ENCODE measurements at places on chromosomes 5 and 9.

DNA sequence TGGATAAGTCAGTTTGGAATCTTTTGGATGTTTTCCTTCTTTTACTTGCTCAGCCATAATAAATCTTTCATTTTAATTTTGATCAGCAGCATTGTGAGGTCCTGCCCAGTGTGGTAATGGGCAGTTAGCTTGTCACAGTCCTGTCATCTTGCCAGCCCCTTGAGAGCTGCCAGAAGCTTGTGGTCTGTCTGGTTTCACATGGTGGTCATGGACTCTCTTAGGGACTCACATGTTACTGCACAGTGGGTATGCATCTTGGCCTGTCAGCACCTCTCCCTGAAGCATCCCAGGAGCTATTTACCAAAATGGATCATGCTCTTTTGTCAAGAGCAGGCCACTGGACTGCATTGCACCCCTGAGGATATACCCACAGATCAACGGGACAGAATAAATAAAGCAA, 60.3 kb downstream of the DAPK1 start:
- no peak for DNase-seq

DNA sequence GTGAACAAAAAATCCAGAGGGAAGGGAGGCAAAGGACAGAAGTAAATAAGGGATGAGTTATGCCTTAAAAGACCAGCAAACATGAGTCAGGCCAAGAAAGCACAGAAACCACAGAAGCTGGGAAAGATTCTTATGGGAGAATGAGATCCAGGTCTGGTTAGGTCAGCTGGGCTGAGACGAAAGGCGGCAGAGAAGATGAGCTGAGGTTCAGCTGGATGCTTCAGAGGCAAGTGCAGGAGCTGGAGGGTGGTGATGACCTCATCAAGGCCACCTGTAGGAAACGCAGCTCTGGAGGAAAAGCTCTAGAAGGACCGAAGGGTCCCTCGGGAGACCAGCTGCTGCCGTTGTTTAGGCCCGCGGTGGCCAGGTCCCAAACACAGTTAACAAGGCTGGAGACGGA, 152.0 kb downstream of the MYO10 start:
- no peak for DNase-seq

DNA sequence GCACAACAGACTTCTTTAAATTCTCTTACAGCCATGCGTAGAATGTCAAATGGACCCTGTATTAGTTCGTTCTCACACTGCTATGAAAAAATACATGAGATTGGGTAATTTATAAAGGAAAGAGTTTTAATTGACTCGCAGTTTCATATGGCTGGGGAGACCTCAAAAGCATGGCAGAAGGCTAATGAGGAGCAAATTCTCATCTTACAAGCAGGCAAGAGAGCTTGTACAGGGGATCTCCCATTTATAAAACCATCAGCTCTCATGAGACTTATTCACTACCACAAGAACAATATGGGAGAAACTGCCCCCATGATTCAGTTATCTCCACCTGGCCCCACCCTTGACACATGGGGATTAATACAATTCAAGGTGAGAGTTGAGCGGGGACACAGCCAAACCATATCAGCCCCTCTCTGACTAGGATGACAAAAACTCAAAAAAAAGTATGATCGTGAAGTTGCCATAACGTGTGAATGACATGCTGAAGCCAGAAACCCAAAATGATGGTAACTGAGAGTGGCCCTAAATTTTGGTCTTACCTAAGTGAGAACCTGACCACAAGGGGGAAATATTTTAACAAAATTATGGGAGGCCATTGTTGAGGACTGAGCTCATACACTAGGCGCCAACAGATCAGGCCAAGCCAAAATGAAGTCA, 17.5 kb upstream of the TEX10 start:
- DNase-seq: no peak

- DNase-seq: no peak
Observed at GRCh38 chr5:154893381-154893780, 35.0 kb downstream of the CNOT8 start.

DNA sequence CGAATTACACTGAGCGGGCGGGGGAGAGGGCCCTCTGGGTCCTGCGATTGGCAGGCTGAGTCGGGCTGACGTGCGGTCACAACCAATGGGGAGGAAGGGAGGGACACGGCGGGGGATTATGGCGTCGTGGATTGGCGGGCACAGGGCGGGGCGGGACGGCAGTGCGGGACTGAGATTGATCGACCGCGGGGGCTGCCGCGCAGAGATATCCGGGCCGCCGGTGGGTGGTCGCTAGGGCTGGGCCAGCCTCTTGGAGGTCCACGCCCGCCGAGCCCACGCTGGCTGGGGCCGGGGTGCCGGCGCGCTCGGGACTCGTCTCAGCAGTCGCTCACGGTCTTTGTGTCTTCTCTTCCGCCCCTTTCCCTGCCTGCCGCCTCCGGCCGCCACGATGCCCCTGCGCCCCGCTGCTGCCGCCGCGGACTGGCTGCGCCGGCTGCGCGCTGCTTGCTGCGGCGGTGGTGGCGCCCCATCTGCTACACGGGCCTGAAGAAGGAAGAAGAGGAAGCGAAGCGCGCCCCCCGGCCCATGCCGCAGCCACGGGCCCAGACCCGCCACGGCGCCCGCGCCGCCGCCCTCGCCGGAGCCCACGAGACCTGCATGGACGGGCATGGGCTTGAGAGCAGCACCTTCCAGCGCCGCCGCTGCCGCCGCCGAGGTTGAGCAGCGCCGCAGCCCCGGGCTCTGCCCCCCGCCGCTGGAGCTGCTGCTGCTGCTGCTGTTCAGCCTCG, at the start of gene RGMB:
Gene RGMB, plus strand, starts transcription at position 200 of the 728 bp plus-strand sequence. Its CDS starts 408 bp downstream, at position 608.
- peak; percentile 96 for DNase-seq

GRCh38 chr5:77590347-77590746, 48.2 kb downstream of the OTP start:
- peak; percentile 22 for DNase-seq

DNA sequence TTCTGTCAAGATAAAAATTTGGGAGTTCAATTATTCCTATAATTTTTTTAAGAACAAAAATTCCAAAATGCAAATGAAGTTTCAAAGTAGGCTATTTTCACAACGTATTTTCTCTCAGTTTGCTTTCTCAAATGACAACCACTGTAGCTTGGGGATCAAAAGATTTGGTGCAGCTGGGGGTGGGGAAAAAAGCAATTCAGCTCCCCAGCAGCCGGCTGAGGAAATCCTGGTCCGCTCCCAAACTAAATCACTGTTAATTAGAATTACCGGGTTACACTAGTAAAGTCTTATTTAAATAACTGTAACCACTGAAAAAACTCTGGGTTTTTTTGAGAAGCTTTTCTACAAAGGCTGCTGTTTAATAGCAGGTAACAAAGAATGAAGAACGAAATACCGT, 5.7 kb downstream of the NR6A1 start:
- no peak for DNase-seq

GRCh38 chr9:112013266-112013665, 116.7 kb downstream of the UGCG start:
- DNase-seq: no peak

DNA sequence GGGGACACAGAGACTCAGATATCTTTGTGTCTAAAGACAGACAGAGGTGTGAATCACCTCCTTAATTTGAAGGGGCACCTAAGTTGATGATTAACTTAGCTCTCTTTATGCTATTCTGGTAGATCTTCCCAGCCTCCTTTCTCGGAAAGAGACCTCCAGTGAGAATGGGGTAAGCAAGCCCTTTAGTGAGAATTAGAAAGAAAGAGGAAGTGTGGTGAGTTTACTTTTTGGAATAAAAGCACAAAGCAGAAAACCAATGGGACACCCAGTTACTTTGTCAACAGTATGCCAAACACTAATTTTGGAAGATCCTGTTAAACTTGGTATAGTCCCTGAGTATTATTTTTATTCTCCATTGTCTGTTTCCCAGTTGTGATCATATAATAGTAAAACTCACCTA, 302.8 kb upstream of the RASA1 start:
- no peak for DNase-seq

GRCh38 chr9:135801070-135801469, 99.1 kb downstream of the KCNT1 start:
- no peak for DNase-seq

GRCh38 chr5:166977911-166978422, 1313.5 kb upstream of the WWC1 start:
- DNase-seq: no peak

DNA sequence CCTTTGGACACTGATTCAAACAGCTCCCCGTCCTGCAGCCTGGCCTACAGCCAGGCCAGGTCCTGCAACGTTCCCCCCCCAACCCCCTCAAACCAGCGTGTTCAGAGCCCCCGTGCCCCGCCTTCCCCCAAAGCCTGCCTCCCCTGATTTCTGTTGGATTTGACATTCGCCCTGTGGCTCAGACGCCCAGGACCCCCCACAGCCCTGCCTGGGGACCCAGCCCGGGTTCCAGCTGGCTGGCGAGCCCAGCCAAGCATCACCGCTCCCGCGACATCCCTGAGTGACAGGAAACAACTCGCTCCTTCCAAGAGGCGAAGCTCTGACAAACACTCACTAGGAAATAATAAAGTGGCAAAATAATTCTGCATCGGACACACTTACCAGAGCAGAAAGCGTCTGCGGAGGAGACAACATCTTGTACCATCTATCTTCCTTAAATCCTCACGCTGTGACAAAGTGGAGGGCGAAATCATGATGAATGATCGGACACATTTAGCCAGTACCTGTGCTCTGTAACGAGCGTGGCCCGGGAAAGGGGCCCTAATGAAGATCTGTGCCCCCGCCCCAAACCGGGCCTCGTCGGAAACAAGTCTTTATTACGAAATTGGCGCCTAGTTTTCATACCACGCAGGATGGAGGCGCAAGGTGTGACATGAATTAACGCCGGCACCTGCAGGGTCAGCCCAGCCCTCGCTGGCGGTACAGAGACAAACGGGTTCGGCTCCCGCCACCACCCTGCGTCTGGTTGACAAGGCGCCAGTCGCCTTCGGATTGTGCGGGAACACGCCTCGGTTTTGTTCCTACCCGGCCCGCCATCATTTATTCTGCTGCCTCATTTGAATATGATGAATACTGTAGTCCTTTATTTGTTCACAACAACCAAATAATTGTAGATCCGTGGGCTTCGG, 91.0 kb upstream of the MVB12B start:
- DNase-seq: no peak

DNA sequence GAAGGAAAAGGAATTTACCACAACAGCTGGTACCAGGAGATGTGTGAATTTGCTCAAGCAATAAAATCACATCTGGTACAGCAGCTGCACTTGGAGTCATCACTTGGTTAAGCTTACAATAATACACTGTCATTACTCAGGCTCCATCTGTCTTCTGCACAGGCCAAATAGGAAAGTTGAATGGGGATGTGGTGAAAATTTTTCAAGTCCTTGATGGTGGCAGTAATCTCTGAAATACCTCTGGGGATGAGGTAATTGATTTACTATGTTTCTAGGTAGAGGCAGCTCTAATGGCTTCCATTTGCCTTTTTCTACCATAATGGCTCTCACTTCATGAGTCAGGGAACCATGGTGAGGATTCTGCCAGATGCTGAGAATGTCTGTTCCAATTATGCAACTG, 206.8 kb upstream of the ATP10B start:
- DNase-seq: no peak

DNA sequence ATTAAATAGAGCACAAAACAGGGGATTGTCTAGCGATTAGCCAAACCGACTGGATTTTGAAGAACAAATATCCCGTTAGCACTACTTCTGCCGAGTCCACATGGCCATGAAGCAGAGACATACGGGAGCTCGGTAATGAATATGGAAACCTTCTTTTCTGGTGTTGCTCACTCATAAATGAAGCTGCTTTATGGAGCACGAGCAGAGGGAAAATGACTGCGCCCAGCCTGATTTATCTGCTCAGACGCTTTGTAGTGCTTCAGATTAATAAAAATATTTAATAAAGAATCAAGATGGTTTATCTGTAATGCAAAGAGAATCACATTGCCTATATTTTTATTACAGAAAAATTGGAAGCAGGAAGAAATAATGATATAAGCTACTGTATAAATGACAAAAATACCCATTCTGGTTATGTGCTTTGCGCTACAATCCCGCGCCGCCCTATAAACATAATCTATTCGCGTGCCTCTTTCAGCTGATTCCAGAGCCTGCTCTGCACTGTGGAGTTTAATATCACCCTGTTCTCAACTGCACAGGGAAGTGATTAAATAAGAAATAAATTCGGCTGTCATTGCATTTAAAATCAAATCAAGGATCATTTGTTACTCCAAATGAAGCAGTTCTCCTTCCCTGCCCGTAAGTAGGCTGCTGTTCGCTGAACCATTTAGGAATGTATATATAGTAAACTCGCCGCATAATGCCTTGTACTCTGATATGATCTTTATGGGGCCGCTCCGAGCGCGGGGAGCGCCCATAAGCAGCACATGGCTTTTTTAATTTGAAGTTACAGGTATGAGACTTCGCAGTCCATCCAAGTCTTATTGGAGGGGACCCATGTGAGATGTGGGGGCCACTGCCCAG, 22.3 kb upstream of the UBAC1 start:
- no peak for DNase-seq

- no peak for DNase-seq
Observed at GRCh38 chr5:179241764-179242370, 103.4 kb downstream of the ADAMTS2 start.

- DNase-seq: peak; percentile 16
Observed at GRCh38 chr5:125214080-125214479, 467.6 kb upstream of the ZNF608 start.

- DNase-seq: no peak
Observed at GRCh38 chr5:63022403-63022802, 443.8 kb downstream of the LRRC70 start.

DNA sequence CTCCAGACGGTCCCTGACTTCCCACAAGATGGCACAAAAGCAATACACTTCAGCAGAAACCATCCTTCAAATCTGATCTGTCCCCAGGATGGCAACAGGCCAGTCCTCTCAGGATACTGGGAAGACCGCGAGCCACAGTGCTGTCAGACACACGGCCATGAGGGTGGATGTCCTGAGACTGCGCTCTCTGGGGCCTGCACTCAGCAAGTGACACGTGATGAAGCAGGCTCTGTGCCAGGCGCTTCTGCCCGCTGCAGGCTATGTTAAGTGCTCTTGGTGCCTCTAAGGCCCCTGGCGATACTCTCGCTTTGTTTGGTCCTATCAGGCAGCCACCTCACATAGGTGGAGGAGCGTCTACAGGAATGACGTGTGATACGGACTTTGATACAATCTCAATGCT, 7.1 kb downstream of the BRD9 start:
- no peak for DNase-seq

- DNase-seq: no peak
Observed at GRCh38 chr5:86795659-86796058, 177.9 kb downstream of the COX7C start.

DNA sequence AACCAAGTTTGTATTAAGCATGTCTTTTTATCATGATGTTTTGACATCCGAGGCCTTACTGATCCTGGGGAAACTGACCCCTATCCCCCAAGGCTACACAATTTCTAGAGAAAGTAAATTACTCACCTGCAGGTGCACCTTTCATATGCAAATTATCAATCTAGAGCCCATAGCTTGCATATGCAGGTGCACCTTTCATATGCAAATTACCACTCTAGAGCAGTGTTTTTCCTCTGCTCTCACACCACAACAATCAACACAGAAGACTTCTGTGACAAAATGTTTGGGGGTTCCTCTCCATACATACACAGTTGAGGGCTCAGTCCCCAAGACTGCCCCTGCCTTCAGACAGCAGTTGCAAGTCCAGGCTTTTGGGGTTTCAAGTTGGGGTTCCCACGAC, 203.7 kb upstream of the RORB start:
- DNase-seq: no peak
